ENCODE measurements at places on chromosomes 7 and 10.

DNA sequence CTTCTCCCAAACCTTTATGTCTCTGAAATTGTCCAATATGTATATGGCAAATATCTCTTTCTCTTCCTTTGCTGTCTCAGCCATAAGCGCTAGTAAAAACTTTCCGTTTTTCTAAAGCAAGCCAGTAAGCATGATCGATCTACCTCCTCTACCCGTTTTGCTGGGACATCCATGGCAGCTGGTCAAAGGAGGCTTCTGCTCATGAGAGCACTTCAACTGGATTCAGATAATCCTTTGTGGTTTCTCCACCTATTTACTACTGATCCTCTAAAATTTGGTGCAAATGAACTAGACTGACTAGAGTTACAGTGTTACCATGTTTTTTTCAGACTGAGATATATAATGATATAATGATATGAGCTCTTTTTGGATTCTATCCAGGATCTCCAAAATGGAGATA, 42.7 kb downstream of the GBF1 start:
- no peak for DNase-seq

DNA sequence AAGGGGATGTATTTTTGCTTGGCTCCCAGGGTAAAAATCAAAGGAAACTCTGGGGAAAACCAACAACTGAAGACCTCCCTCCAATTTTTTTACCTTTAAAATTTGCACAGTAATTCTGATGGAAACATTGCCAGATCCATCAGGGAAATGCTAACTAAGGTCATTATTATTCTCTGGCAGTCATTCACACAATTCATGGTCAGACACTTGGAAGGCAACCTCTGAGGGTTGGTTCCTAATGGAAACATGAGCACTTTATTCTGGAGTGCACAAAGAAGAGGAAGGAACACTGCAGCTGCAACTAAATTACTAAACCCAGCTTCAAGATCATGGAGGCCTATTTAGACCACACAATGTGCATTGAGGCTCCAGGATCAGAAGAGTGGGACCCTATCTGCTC, 34.2 kb downstream of the SRI start:
- DNase-seq: no peak

- DNase-seq: no peak
Observed at GRCh38 chr7:31109751-31110150, 57.6 kb downstream of the ADCYAP1R1 start.

DNA sequence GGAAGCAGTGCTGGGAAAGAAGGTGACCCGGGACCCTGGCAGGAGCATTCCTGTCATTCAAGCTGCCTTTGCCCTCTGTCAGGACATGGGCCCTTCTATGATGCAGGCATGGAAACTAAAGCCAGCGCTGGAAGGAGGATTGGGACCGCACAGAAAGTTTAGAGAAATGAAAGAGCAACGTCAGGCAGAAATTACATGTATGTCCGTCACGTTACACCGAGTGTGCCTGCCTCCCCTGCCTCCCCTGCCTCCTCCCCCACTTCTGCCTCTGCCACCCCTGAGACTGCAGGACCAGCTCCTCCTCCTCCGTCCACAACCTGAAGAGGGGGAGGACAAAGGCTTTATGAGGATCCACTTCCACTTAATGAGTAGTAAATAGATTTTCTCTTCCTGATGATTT, 13.9 kb upstream of the PWWP2B start:
- DNase-seq: no peak

GRCh38 chr10:100747456-100748230, 2.3 kb downstream of the PAX2 start:
- no peak for DNase-seq

GRCh38 chr7:774161-775109, 47.4 kb upstream of the PRKAR1B start:
- peak; percentile 67 for DNase-seq

GRCh38 chr10:30893208-30893607, 138.5 kb downstream of the ZNF438 start:
- no peak for DNase-seq

DNA sequence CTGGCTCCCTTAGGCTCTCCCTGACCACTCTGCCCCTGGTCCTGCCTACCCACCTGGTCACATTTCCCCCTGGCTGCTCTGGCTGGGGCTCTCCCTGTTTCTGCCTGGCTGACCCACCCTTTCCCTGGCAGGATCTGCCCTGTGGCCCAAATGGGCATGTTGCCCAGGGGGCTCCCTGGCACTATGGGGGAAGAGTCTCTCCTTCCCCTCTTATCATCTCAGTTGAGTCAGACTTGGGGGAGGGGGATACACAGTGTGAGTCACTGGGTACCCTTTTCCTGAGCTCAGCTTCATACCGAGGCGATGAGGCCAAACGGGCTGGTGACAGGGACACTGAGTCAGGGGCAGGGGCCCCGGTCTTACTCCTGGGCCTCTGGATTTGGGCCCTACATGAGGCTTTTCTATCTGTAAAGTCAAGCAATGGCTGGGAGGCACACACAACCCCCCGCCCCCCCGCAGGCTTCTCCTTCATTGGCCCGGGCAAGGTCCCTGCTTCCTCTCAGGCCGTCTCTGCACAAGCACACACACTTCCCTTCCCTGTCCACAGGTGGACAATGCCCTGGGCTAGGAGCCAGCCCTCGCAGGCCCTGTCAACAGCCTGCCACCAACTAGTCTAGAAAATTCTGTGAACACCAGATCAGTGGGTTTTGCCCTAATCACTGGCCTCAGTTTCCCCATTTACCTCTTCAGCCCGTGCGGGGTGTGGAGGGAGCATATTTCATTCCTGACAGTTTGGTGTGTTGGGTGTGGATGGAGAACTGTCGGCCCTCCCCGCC, 627 bp upstream of the FLNC start:
- DNase-seq: no peak

GRCh38 chr10:117656385-117657367, 114.1 kb downstream of the EMX2 start:
- DNase-seq: no peak

- DNase-seq: no peak
Observed at GRCh38 chr7:3649250-3649649, 348.2 kb downstream of the SDK1 start.

- no peak for DNase-seq
Observed at GRCh38 chr7:96169439-96169838, 152.5 kb downstream of the SLC25A13 start.

- DNase-seq: no peak
Observed at GRCh38 chr10:86642021-86642420, 12.3 kb upstream of the OPN4 start.

- no peak for DNase-seq
Observed at GRCh38 chr10:12349629-12350166, 351 bp downstream of the CAMK1D start.

- DNase-seq: no peak
Observed at GRCh38 chr7:38760226-38760625, 129.1 kb upstream of the AMPH start.

GRCh38 chr7:70446448-70447143, 685.3 kb upstream of the GALNT17 start:
- DNase-seq: no peak

GRCh38 chr7:55568613-55569268, 3.6 kb downstream of the VOPP1 start:
- DNase-seq: no peak

DNA sequence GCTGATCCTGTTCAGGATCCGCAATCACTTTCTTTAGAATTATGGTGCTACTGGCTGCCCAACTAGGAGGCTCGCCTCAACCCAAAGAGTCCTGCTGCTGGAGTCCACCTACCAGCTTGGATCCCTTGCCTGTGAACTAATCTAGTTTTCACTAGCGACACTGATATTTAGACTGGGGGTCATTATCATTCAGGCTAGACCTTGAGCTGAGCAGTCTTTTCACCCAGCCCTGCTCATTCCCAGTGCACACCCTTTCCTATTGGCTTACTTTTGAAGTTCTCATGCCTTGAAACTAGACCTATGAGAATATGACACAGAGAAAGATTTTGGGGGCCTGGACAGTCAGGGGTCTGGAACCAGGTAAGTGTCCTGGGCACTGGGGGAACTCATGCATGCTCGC, 107.9 kb downstream of the TMEM178B start:
- no peak for DNase-seq

DNA sequence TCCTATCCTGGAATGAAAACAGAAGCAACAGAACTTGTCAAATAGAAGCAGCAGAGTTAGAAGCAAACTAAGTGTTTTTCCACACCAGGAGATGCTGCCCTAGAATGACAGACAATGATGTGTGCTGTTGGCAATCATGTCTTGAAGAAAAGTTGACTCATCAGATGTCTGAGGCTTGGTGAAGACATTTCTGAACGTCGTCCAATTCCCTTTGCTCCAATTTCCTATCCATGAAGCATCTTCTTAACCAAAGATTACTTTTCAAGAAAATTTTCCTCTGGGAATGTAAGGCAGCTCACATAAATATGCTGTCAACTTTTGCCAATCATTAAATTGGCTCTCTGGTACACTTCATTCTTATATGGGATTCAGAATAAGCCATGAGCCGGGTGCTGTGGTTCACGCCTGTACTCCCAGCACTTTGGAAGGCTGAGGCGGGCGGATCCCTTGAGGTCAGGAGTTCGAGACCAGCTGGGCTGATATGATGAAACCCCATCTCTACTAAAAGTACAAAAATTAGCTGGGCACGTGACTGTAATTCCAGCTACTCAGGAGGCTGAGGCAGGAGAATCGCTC, 34.6 kb downstream of the MALSU1 start:
- no peak for DNase-seq

DNA sequence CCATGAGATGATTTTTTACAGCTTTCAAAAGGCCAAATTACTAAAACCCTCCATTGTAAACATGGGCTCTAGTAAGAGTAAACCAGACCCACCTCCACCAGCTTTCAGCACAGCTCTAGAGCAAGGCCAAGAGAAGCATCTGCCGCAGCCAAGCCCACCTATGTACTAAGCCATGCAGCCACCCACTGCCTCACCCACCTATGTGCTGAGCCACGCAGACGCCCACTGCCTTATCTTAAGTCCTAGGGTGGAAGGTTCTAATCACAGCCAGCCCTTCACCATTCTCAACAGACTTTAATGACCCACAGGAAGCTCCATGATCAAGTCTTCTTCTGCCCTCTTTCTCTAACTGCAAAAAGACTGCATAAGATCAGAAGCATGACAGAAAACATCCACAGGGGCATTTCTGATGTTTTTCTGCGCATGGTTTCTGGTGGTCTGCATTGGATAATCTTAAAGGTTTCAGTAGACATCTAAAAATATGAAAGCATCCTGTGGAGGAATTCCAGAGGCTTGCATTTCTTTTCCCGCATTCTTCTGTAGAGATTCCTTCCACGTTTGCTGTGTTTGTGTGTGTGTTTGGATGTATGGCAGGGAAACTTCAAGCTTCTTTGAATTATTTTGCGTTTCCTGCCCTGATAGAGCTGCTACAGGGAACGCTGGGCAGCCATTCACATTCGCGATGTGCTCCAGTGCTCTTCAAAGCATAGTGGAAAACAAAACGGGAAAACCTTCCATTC, 286.1 kb upstream of the KLF6 start:
- no peak for DNase-seq

DNA sequence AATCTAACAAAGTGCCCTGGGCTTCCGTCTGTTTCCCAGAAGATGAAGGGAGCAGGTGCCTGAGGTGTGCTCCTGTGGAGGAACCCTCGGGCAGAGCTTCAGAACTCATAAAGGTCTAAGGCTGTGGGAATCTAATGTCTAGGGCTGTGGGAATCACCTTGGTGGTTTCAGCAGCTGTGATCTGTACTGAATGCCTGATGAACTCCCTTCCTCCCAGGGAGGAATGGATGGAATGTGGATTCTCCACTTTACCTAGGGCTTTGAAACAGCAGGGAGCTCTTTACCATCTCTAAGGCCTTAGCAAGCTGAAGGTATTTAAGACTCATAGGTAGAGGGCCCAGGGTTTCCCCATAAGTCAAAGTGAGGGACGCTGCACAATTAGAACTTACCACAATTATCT, 36.0 kb upstream of the SEMA3E start:
- no peak for DNase-seq
